ENCODE measurements at places on chromosomes 12 and 14.

DNA sequence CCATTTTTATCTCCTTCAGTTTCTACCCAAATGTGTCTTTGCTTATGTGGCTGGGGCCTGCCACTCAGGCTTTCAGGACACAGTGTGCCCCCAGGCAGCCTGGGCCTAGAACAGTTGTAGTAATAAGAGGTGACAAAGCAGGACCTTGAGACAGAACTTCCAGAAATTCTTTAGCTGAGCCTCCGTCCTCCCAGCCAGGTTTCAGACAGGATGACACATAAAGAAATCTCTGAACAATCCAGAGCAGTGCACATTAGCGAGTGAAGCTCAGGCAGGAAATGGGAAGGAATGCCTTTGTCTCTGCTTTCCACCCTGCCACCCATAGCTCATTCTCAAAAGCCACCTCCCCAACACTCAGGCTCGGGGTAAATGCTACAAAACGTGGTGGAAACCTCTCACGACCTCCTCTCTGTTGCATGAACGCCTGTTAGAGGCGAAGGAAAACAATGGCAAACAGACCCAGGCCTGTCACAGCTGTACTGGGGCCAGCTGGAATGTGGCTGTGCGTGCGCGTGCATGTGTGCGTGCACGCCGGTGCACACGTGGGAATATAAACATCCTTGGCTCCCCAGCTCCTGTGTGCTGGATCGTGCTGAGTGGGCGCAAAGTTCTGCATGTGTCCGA lies 286.7 kb downstream of the ZFP36L1 start:
- DNase-seq: no peak

GRCh38 chr12:54159140-54159539 lies 29.6 kb downstream of the SMUG1 start:
- DNase-seq: peak; percentile 6

DNA sequence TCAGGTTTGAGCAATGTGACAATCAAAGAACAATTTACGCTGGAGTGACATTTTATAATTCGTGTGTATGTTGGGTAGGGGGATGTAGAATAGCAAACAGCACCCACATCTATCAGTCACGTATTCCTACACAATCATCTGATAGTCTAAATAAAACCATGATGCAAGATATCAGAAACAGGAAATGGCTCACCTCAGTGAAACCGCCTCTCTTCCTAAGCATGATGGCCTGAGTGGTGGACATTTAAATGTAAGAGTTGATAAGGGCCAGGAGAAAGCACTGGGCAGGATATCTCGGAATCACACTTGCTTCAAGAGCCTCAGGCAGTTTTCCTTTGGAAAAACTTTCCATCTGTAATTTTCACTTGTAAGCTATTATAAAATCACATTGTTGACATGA lies 128.2 kb downstream of the GRIP1 start:
- DNase-seq: no peak

DNA sequence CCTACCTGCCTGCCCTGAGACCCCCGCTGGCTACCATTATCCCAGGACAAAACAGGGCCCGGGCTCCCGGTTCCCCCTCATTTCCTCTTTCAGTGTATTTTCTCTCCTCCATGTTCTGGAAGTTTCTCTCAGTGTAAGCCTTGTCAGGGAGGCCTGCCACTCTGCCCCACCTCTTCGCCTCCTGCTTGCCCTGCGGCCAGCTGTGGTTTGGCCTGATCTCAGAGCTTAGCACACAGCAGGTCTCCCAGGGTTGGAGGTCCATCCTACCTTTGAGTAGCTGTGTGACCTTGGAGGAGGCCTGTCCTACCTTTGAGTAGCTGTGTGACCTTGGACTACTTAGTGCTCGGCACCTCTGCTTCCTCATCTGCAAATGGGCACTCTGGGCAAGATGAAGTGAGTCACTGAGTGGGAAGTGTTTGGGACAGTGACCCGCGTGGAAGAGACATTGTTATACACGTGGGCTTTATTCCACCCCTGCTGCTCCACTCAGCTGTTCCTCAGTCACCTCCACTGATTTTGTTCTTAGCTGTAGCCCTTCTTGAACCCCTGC lies 212.7 kb downstream of the ZFP36L1 start:
- DNase-seq: no peak

DNA sequence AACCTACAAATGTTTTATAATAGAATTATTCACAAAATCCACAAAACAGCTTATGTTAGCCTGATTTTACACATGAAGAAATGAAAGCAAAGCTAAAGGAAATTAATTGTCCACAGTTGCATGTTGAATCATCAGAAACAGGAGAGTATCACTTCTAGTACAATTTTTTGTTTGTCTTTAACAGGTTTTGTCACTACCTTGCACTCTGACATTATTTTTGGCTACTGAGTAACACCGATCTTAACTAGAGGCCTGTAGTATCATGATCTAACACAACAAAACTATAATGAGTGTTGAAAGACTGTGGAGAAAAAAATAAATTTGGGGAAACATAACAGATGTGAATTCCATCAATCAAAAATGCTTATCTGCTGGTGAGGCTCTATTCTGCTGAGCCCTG lies 60.1 kb downstream of the TAOK3 start:
- no peak for DNase-seq

DNA sequence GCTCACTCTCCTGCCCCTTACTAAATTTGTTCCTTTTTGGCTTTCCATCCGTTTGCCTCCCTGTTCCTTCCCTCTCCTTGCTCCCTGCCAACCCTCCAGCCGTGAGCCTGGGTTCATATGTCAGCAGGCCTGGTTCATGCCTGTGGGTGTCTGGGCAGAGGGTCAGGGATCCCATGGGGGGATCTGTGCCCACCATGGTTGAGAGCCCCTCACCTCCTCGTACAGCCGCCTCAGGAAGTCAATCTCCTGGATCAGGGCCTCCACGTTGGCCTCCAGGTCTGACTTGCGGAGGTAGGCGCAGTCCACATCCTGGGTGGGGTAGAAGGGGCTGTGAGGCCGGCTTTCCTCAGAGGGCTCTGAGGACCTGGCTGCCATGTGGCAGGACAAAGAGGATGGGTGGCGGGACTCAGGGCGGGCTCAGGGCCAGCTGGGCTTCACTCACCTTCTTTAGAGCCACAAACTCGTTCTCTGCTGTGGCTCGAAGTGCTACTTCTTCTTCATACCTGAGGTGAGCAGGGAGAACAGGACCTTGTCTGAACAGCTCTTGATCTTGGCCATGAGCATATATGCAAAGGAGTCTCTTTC lies 3.6 kb downstream of the KRT83 start:
- DNase-seq: no peak

DNA sequence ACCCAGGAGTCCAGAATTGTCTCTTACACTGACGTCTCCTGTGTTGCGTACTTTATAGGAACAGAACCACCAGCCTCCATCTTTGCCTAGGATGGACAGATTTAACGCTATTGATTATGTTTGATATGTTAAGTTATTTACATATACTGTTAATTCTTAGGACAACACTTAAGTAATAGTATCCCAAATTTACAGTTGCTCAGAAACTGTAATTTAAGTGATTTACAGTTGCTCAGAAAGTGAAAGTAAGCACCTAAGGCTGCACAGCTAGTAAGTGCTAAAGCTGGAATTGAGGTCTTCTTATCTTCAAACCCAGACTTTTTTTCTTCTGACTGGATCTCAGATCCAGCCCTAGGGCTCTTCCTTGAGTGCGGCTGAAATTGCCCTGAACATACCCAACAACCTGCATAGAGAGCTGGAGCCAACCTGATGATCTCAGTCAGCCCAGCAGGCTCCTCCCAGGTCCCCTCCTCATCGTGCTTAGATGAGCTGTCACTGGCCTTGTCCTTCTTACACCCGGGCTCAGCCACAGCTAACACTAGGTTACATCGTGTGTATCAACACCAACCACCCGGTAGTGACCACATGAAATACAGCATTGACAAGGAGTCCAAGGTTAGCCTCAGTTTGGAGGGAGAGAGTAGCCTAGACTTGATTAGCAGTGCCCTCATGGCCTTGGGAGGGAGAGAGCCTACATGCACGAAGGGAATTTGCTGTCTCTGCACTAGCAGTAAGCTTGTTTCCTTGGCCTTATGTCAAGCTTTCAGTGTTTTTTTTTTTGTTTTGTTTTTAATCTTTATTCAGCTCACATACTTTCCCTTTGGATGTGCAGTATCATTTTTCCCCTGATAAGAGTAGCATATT lies 111.1 kb upstream of the ARHGAP5 start:
- no peak for DNase-seq

GRCh38 chr12:19431407-19432308 lies 7.6 kb upstream of the AEBP2 start:
- DNase-seq: peak; percentile 41

DNA sequence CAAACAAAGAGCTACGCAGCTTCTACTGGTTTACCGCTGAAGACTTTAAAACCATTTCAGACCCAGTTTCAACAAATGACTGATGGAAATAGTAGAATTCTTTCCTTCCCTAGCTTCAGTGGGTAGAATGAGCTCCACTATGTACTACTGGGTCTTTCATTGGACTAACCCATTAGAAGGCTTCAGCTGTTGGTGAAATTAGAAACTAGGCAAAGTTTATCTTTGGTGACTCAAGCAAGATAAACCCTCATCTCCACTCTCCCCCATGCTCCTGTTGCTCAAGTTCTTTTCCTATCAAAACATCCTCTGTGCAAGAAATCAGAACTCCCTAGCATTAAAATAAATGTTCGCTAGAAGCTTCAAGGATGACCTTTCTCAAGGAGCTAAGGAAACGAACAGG lies 159.2 kb downstream of the PAWR start:
- DNase-seq: no peak

DNA sequence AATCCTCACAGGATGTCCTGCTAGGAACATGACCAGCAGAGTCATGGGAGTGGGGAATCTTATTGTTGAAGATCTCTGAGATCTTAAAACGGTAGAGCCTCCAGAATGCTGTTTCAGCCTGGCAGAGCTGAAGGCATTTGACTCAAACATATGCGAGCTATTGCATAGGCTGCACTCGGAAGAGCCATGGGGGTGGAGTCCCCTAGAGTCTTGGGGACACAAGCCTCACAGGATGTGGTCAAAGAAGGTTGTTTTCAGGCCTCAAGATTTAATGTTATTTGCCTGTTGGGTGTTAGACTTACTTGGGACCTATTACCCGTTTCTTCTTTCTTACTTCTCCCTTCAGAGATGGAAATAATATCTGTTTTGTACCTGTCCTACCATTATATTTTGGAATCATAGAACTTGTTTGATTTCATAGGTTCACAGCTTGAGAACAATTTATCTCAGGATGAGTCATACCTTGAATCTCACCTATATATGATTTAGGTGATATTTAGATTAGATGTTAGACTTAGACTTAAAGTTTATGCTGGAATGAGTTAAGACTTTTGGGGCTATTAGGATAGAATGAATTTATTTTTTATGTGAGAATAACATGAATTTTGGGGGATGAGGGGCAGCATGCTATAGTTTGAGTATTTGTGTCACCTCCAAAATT lies 172.2 kb upstream of the ATP2B1 start:
- peak; percentile 32 for DNase-seq

GRCh38 chr12:95277139-95277538 lies 59.5 kb downstream of the VEZT start:
- no peak for DNase-seq

GRCh38 chr14:94494085-94494484 lies 15.2 kb downstream of the SERPINA12 start:
- no peak for DNase-seq

- no peak for DNase-seq
Measured at GRCh38 chr14:88611878-88612277, 49.0 kb downstream of the ZC3H14 start.

GRCh38 chr14:45048385-45048784 lies 35.5 kb upstream of the PRPF39 start:
- DNase-seq: no peak

DNA sequence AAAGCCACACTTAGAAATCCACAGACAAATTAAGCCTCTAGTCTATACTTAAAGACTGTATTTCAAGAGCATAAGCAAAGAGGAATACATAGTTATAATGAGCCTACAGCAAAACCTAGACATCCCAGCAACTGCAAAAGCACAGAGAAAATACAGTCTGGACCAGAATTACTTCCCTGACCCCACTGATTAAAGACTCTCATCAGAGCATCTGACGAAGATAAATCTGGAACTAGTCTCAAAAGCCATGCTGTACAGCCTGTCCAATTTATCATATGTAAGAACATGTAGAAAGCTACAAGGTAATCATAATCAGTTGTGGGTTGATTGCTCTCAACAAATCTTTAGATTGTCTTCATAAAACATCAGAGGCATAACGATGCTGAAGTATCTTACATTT lies 285.1 kb upstream of the CAND1 start:
- no peak for DNase-seq

DNA sequence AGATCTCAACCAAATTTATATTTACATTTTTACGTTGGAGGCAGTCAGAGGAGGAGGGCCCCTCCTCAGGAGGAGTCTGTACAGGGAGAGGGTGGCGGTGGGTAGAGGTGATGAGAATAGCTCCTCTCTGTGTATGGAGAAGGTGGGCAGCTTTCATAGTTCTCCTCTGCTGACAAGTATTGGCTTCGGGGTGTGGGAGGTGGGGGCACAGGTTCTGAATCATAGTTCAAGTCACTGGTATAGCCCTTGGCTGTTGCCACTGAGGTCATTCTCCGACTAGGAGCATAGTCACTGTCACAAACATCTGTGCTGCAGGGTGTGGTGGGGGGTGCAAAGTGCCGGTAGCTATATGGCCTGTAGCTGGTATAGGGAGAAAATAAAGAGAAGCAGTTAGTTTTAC lies 50.3 kb downstream of the BCL2L14 start:
- DNase-seq: no peak

DNA sequence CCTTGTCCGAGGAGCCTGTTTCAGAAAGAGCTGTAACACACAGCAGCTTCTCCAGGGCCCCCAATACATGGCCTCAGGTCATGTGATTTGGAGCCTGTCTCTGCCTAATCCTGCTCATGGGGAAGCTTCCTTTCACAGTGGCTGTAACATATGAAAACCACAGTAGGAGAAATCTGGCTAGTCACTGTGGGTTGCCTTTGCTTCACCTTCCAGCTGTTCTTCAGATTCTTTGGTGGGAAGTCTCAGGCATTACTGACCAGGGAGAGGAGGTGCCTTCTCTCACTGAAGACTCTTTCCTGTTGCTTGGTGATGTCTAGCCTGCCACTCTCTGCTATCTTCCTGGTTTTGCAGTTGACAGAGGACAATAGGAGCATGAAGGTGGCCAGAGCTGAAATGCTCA lies 350.6 kb downstream of the DPF3 start:
- DNase-seq: no peak

- no peak for DNase-seq
Measured at GRCh38 chr12:123278101-123278627, 6.5 kb upstream of the CDK2AP1 start.

DNA sequence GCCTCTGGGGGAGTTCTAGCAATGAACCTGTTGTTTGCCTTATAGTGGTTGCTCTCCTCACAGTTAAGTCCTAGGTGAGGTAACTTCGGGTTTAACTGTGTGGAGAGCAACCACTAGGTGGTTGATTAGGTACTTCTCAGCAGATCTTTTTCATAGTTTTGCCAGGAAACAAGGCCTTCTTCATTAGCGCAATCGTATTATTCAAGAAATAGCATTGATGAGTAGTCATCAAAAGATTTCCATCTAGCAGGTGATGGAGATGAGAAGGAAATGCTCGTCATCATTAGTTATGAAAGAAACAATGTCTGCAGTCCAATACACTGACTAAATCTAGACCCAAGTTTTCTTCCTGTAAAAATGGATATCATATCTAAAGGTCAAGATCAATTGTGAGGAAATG lies 923.3 kb downstream of the AACS start:
- no peak for DNase-seq

GRCh38 chr12:57755454-57756372 lies 810 bp downstream of the MARCHF9 start:
- no peak for DNase-seq
